ENCODE measurements at places on chromosomes 12 and 14.

DNA sequence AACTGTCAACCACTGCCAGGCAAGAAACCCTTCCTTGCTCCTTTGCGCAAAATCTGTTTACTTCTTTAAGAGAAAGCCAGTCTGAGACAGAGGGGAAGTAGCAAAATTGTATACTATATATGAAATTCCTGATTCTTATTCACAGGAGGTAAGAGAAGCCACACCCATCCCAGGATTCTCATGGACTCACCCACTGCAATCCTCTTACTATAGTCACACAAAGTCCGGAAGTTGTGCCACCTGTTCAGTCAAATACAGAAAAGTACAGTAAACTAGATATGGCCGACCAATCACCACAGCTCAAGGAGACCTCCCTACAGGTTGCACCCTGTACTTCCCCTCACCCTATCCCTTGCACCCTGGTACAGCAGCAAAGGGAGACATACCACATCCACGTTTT lies 2.9 kb downstream of the PRMT5 start:
- DNase-seq: no peak
- H3K4me3 ChIP-seq: no peak overlapping the region
- peaks cover 53% of the 10 kb centered on the region for H3K36me3 ChIP-seq
- H3K27ac ChIP-seq: no peak overlapping the region
- peaks cover 12% of the 10 kb centered on the region for H3K4me1 ChIP-seq
- H3K27me3 ChIP-seq: no peaks in the 10 kb centered on the region

GRCh38 chr12:67786086-67786485 lies 137.5 kb downstream of the DYRK2 start:
- H3K36me3 ChIP-seq: no peaks in the 10 kb centered on the region
- no peaks in the 10 kb centered on the region for H3K27me3 ChIP-seq
- H3K4me1 ChIP-seq: no peaks in the 10 kb centered on the region
- H3K27ac ChIP-seq: no peak overlapping the region
- no peak for DNase-seq

GRCh38 chr12:56900583-56900982 lies 33.6 kb downstream of the SDR9C7 start:
- no peaks in the 10 kb centered on the region for H3K4me1 ChIP-seq
- H3K27ac ChIP-seq: no peak overlapping the region
- no peaks in the 10 kb centered on the region for H3K27me3 ChIP-seq
- no peak overlapping the region for H3K4me3 ChIP-seq
- no peaks in the 10 kb centered on the region for H3K36me3 ChIP-seq

GRCh38 chr12:104371043-104371870 lies 67.7 kb downstream of the EID3 start:
- no peaks in the 10 kb centered on the region for H3K36me3 ChIP-seq
- DNase-seq: peak; percentile 84
- H3K4me3 ChIP-seq: no peak overlapping the region
- H3K27ac ChIP-seq: peak overlapping the region; percentile 74

DNA sequence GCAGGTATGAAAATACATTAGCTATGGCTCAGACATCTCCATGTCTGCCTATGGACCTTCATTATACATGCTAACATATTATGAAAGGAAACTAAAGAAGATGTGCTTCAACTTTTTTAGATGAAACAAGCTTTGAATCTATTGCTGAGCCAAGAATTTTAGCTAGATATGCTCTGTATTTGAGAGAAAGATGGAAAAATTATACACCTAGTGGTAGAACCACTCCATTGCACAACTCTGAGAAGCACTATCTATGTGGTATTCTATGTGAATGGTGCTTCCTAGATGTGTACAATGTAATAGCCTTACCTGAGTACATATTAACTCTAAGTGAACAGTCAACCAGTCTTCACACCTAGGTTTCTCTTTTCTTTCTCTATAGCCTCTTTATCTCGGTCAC lies 17.3 kb downstream of the EPYC start:
- H3K4me3 ChIP-seq: no peak overlapping the region
- H3K27me3 ChIP-seq: no peaks in the 10 kb centered on the region
- no peak for DNase-seq
- peak overlapping the region; percentile 49 for H3K27ac ChIP-seq
- H3K36me3 ChIP-seq: no peaks in the 10 kb centered on the region
- peaks cover 20% of the 10 kb centered on the region for H3K4me1 ChIP-seq

DNA sequence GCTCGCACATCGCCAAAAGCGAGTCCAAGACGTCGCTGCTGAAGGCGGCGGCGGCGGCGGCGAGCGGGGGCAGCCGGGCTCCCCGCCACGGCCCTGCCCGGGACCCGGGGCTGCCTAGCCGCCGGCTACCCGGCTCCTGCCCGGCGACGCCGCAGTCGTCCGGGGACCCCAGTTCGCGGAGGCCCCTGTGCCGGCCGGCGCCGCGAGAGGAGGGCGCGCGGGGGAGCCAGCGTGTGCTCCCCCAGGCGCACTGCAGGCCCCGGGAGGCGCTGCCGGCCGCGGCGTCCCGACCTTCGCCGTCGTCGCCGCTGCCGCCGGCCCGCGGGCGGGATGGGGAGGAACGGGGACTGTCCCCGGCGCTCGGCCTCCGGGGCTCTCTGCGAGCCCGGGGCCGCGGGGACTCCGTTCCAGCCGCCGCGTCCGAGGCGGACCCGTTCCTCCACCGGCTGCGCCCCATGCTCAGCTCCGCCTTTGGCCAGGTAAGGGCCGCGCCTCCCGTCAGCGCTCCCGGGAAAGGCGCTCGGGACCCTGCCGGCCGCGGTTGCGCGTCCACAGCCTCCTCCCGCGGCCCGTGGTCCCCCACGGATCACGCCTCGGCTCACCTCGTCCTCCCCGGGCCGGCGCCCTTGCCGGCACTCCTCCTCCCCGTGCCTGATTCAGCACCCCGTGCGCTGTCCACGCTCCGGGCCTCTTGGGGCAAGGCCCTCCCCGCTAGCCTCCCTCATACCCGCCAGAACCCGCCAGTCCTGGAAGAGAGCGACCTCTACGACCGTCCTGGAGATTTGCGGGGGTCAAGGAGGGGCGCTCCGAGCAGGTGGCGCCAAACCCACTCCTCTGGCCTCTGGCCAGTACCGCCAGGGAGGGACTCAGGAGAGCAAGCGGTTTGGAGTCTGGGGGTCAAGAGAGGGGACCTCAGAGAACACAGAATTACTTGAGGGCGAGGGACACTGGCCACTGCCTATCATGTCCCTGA lies 721 bp downstream of the CABP1 start:
- no peak overlapping the region for H3K27ac ChIP-seq
- H3K27me3 ChIP-seq: peaks cover 46% of the 10 kb centered on the region
- H3K36me3 ChIP-seq: no peaks in the 10 kb centered on the region
- peaks cover 16% of the 10 kb centered on the region for H3K4me1 ChIP-seq

- no peaks in the 10 kb centered on the region for H3K36me3 ChIP-seq
- no peak overlapping the region for H3K4me3 ChIP-seq
- no peak for DNase-seq
- H3K27me3 ChIP-seq: no peaks in the 10 kb centered on the region
Observed at GRCh38 chr12:104219908-104220404, 4.4 kb downstream of the TXNRD1 start.

Data from SJSA1 (cell line).